ENCODE measurements at places on chromosomes 7 and 10.

DNA sequence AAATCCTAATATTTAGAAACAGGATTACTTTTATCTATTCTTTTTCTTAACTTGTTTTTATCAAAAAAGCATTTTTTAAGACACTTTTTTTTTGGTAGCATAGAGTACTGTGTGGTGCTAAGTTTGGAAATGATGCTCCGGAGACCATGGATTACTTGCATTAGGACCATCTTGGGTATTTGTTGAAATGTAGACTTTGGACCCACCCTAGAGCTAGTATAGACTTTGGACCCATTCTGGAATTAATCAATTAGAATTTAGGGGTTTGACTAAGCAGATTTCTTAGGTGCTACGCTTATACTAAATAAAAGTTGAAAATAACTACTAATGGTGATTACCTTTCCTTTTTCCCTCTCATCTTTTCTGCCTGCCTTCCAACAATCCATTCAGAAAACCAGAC is 80.4 kb downstream of the PHF14 start:
- DNase-seq, result no peak

DNA sequence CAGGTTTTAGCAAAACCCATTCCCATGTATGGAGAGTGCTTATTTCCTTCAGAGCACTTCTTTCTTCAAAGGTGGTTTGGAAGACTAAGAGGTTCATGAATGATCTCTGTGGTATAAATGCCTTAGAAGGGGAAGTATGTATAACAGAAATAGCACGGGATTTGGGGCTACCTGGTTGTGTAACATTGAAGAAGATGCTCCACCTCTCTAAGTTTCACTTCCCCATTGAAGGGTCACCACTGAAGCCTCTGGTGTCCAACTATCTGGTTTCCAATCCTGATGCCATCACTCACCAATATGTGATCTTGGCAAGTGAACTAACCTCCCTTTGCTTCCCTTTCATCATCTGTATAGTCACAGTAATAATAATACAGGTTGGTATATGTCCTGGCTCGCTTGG is 37.2 kb downstream of the CYCS start:
- DNase-seq, result no peak

- DNase-seq, result no peak
These were observed 60.9 kb downstream of the TCERG1L start for GRCh38 chr10:131250454-131251145.

- DNase-seq, result no peak
These were observed 394.4 kb upstream of the SEMA3A start for GRCh38 chr7:84589012-84589411.

DNA sequence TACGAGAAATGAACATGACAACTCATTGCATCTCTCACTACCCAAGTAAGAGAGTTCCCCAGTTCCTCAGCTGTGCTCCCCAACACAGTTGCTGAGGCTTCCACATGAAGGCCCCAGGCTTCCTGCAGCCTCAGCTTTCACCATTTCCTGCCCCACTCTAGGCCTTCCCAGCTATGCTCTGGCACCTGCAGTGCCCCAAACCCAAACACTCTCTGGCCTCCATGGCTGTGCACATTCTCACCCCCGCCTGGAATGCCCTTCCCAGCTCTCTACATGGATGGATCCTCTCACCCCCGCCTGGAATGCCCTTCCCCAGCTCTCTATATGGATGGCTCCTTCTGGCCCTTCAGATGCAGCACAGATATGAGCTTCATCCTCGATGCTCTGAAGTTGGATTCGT is 61.3 kb downstream of the KIAA1549 start:
- no peak for DNase-seq

DNA sequence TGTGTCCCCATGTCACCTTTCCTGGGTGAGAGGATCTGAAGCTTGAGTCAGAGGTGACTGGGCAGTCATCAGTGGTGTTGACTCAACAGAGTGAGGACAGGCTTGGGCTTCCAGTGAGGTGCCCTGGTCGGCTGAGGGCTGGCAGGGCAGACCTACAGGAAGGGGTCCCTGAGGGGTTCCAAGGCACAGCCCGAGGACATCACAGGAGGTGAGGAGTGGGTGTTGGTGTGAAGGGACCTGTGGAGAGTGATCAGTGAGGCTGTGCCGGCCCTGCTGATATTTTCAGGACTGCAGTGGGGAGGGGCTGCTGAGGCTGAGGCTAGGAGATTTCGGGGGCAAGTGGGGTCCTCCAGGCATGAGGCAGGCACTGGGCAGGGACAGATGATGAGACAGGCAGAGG is 545.5 kb downstream of the TCERG1L start:
- no peak for DNase-seq

DNA sequence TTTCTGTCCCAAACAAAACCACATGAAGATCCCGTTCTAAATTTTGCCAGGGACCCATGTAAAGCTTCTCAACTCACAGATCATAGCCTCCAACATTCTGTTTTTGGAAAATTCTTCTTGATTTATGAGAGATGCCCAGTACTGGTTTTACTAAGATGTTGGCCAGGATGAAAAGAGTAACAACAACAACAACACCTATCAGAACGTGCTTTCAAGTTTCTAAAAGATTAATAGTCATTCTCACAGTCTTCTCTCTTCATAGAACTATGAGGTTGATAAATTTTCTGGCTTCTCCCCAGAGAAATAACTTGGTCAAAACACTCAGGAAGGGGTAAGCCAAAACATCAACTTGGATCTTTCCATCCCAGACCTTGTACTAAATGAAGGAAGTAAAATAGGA is 567.5 kb upstream of the IGFBP3 start:
- DNase-seq, result no peak

DNA sequence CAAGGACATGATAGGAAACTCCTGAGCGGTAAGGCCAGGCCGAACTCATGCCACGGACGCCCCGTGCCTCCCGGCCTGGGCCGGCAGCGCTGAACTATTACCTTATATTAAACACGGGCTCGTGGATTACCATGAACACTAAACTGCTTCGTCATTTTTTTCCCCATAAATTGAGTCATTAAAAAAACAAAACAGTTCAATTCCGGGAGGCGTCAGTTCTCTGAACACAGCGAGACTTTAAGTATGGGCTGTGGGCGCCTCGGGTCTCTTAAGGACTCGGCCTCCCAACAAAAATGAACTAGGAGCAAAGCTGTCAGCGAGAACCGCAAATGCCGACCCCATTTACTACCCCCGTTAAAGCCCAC is 519 bp downstream of the PITRM1 start:
- DNase-seq, result peak; percentile 32

GRCh38 chr10:92937876-92938275 is 89.6 kb downstream of the EXOC6 start:
- DNase-seq, result no peak

DNA sequence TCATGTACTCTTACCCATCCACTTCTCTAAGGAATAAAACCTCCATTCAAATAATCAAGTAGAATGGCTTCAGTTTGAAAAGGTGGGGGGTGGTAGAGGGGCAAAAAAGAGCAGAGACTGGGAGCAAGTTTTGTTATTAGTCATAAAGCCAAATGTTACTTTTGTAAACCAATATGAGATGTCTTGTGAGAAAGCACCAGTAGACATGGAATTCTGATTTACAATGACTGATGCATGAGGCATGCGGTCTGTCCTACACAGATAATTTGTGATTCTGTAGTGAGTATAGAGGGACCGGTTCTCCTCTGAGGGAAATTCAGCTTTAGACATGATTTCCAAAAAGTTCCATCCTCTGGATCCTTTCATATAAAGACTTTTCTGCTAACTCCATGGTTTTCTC is 12.9 kb upstream of the ABCA13 start:
- no peak for DNase-seq

- no peak for DNase-seq
These were observed 204.5 kb upstream of the CDCA7L start for GRCh38 chr7:22150221-22150620.

- no peak for DNase-seq
These were observed 208.3 kb downstream of the USP6NL start for GRCh38 chr10:11403116-11403515.

DNA sequence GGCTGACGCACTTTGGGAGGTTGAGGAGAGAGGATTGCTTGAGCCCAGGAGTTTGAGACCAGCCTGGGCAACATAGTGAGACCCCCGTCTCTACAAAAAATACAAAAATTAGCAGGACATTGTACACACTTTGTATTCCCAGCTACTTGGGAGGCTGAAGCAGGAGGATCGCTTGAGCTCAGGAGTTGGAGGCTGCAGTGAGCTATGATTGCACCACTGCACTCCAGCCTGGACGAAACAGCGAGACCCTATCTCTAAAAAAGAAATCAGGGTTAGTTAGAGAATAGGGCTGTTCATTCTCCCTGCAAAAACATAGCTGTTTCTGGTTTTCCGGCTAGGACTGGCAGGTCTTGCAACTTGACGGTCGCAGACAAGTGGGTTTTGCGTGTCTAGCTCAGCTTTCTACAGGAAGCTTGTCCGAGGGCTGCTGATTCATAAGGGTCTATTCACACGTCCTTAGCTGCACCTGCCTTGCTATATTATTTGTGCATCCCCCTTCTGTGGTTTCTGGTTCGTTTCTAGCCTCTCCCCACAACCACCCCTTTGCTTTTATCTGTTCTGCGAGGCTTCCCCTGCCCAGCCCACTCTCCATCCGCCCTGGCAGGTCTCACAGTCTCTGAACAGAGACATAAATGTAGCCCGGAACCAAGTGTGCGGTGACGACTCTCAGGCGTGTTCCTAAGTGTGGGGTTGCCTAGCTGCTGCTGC is 10.7 kb downstream of the AMZ1 start:
- no peak for DNase-seq

DNA sequence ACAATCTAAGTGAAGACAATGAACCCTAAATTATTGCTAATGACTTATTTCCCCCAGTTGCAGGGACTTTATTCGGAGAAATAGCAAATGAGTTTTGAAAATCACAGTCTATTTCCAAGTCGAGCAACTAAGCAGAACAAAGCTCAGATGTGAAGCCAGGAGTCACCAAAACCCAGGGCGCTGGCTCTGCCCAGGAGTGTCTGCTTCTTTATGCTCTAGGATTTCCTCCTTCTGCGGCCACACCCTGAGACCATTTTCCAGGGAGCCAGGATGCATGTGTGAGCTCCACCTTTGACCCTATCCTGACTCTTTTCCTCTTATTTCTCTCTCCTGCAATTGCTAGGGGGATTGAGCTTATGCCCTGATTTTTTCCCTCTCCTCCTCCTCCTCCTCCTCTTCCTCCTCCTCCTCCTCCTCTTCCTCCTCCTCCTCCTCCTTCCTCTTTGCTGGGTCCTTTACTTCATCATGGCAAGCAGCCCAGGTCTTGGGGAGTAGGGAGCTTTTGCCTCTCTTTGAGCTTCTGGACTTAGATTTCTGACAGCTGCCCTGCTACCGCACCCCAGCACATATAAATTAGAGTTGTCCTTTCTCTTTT is 234.4 kb downstream of the ARL4A start:
- DNase-seq, result no peak

DNA sequence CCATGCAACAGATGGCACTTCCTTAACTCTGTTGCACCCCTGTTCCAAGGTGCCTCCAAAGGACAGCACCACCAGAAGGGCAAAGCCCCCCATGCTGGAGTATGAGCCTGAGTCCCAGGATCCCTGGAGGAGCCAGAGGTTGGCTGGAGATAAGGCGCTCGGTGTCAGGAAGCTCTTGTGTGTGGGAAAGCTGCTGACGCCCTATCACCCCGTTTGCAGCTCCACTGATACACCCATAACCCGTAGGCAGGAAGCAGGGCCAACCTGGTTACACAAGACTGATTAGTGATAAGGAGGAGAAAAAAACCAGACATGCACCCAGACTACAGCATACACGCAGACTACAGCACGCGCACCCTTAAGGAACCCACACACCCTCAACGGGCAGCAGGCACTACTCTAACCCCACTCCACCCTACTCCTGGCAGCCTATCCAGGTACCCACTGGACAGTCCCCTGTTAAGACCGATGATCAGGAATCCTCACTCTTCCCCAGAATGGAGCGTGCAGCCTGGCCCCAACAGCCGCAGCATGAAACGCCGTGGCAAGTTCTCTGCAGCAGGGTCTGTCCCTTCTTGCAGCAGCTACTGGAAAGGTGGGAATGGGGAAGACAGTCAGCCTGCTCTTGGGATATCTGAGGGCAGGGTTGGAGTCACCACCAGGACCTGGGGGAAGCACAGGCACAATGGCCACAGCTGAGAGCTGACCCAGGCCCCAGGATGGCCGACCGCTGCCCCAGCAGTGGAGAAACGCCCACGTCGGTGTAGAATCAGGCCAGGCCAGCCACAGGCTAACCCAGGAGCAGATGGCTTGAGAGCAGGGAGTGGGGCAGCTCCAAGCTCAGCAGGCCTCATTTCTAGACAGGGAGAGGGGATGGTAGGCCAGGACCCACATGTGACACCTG is 38.3 kb upstream of the TUBB8 start:
- no peak for DNase-seq

DNA sequence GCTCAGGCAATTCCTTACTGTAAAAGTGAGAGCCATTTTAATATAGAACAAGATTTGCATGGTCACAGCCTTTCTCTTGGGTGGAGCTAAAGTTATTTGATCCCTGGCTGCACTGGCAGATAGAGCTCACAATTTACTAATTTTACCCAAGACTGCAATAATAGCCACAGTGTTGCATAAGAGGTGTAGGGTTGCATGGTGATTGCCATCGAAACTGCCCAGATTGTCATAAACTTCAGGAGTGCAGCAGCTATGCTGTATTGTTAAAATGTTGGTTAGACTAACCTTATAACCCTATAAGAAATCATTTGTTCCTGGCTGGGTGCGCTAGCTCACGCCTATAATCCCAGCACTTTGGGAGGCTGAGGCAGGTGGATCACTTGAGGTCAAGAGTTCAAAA is 50.0 kb downstream of the VCL start:
- no peak for DNase-seq

DNA sequence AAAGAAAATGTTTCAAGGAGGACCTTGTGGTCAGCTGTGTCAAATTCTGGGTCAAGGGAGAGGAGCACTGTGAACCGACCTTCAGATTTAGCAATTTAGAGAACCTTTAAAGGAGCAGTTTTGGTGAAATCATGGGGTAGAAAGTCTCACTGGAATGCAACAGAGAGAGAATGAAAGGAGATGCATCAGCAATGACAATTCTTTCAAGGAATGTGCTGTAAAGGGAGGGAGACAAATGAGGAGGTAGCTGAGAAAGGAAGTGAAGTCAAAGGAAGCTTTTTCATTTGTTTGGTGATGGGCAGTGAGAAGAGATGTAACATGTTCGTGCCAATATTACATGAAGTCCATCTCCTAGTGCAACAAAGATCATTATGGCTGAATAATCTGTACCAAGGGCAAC is 166.0 kb downstream of the TSPAN12 start:
- no peak for DNase-seq

GRCh38 chr10:116831790-116832189 is 17.5 kb upstream of the ENO4 start:
- DNase-seq, result no peak

GRCh38 chr10:128855618-128856428 is 611.2 kb upstream of the MGMT start:
- DNase-seq, result no peak

- DNase-seq, result no peak
These were observed 108.9 kb downstream of the RNLS start for GRCh38 chr10:88473989-88474883.

- DNase-seq, result no peak
These were observed 4.1 kb upstream of the KIF5B start for GRCh38 chr10:32060347-32060746.

DNA sequence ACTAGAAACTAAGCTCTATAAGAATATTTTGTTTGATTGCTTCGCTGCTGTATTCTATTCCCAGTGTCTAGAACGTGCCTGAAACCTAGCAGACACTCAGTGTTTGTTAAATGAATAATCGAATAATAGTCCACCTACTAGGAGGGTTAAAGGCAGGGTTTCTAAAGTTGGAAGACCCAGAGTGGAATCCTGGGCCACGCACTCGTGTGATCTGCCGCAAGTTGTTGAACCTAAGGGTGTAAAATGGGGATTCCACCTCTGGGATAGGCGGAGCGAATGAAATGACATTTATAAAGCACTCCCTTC is 702 bp upstream of the AGFG2 start:
- DNase-seq, result no peak

- no peak for DNase-seq
These were observed 897.8 kb downstream of the SORCS3 start for GRCh38 chr10:105538874-105539273.

Data from left renal cortex interstitium (tissue), 4 donors.